ENCODE measurements at places on chromosomes 5 and 9.
A peak's percentile ranks its signal among the peaks of the same experiment; 100 is the strongest.

DNA sequence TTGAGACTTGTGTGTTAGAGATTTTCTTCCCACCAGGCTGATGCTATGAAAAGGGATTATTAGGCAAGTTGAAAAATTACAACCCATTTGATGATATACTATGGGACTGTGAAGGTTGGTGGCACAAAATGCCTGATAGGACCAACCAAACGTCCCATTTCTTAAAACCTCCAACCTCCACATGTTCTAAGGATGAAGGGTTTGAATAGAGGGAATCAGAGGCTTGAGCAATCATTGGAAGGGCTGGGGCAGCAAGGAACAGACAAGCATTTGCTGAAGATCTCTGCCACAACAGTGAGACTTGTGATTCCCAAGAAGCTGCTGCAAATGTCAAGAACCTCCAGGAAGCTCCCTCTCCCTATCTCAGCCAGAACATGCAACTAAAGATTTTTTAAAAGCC lies 283.1 kb downstream of the ELAVL2 start:
- no peak for DNase-seq

GRCh38 chr9:94668418-94668927 lies 29.2 kb upstream of the FBP1 start:
- DNase-seq = no peak

- DNase-seq = no peak
Observed at GRCh38 chr5:10406651-10407050, 35.0 kb upstream of the ROPN1L start.

DNA sequence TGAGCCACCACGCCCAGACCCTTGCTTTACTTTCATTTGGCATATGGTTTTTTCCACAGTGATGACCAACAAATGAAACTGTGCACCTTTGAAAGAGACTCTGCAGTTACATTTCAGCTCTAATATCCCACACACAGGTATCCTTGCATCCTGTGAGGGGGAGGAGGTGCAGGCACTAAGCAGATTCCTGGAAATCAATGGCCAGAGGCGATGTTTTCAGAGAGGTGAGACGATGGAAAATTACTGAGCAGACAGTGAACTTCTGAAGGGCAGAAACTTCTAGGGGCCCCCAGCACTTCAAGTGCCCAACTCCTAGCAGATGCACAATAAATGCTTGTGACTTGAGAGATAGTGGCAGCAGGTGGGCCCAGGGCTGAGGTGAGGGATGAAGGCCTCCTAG lies 29.8 kb upstream of the GNE start:
- no peak for DNase-seq

DNA sequence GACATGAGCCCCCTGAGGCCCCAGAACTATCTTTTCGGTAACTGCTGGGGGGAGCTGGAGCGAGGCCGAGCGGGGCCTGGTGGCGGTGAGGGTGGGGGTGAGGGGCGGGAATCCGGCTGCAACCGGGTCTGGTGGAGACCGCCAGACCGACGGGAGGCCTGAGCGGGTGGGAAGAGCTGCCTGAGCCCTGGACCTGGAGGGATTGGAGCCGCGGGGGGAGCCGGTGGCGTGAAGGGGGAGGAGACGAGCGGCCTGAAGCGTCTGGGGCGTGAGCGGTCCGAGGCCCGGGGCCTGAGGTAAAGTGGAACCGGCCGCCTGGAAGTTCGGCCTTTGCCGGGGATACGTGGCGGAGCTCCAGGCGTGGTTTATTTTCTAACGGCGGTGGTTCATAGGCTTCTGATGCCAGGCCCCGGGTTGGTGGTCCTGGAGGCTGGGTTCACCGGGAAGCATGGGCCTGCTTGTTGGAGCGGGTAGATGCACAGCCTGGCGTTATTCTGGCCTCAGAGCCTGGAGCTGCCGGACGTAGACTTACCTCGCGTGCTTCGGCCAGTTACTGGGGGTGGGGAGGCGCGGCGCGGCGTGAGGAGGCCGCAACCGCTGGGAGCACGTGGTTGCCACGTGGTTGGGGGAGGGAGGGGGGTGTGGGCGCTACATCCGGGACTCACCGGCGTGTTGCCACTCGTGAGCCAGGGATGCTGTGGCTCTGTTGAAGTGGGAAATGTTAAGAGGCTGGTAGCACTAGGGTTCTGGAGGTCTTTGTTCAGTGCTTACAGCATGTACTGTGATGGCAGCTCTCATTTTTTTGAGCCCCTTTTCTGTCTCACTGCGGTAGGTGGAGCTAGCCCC lies 544 bp downstream of the NPM1 start:
- peak; percentile 73 for DNase-seq

GRCh38 chr5:131749723-131750470 lies 46.9 kb downstream of the FNIP1 start:
- no peak for DNase-seq

DNA sequence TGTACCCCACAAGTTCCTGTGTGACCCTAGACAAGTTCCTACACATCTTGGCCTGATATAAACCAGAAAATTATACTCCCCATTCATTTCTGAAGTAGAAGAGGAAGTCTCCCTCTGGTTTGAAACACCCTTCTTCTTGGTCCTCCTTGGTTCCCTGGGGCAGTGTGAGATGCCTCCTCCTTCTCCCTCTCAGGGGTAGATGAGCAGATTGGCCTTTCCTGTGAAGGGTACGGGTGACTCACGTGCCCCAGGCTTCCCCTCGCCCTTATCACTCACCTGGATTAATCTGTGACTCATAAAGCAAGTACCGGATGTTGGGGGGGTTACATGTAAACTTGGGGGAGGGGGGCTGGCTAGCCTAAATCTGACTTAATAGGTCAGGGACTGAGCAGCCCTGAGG lies 11.1 kb upstream of the AQP3 start:
- peak; percentile 43 for DNase-seq
